ENCODE measurements at places on chromosomes 1 and 21. TPM values are rescaled to one million over a fixed set of nuclear protein-coding genes. Genes with fewer than 3 reads are reported as not detected.

DNA sequence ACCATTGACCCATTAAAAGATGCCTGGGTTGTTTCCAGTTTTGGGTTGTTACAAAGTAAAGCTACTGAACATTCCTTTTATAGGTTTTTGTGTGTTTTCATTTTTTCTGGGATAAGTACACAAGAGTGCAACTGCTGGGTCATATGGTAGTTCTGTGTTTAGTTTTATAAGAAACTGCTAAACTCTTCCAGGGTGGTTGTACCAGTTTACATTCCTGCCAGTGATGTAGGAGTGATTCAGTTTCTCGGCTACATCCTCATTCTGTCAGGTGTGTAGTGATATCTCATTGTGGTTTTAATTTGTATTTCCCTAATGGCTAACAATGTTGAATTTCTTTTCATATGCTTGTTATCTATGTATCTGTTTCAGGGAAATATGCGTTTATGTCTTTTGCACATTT lies 58.5 kb upstream of the DNAJC6 start:
- DNase-seq: no peak

- DNase-seq: no peak
Measured at GRCh38 chr21:41326414-41327080, 9.9 kb downstream of the FAM3B start.

DNA sequence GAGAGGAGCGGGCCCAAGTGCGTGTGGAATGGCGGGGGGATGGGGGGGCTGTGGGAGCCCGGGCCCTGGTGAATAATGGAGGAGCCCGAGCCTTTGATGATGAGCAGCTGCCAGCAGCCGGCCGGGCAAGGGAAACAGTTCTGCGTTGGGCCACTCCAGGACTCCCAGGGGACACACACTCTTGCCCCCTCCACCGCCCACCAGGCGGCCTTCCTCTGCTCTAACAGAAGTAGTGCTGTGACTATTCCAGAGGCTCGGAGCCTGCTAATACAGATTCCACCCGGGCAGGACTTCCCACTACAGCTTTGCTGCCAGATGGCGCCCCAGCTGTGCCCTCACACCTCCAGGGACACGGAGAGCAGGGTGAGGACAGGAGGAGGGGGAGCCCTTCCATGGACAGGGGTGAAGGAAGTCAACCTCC lies 48.2 kb upstream of the LRP8 start:
- no peak for DNase-seq

DNA sequence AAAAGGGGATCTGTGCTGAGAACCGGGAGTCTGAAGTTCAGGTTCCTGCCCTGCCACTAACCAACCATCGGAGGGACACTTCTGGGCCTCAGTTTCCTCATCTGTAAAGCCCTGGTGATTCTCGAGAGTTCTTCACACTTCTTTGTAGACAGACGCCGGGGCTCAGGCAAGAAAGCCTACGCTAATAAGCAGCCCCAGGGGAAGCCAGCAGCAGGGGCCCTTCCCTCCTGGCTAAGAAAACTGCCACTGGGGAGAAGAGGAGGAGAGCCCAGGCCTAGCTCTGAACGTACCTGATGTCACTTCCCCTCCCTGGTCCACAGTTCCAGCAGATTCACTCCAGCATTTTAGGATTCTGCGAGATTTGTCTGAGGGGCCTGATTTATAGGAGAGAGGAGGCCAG lies 76.0 kb downstream of the CAMK2N1 start:
- DNase-seq: no peak

GRCh38 chr21:25907573-25908275 lies 173.0 kb downstream of the GABPA start:
- DNase-seq: no peak

DNA sequence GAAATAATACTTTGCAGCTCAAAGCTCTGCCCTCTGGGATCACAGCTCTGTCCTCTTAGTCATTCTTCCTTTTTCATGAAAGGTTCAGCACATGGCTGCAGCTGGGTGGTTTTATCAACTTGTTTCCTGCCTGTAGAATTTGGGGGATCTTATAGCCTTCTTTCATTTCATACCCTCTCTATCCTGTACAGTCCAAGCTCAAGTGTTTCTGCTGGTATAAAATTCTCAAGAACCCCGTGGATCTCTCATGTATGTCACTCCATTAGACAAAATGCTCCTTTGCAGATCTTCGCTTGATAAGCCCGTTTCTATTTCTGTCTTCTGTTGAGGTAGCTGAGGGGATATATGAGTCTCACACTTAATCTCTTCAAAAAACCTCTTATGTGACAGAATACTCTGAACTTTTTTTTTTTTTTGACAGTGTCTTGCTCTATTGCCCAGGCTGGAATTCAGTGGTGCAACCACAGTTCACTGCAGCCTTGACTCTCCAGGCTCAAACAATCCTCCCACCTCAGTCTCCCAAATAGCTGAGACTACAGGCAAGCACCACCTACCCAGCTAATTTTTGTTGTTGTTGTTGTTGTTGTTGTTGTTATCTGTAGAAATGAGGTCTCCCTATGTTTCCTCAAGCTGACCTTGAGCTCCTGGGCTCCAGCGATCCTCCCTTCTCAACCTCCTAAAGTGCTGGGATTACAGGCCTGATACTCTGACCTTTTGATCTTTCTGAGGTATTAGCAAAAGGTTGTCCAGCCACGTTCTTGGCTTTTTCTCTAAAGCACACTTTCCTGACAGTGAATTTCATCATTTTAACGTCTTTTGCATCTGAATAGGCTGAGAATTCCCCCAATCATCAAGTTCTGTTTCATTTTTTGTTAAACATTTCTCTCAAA lies 24.6 kb upstream of the COL9A2 start:
- no peak for DNase-seq

GRCh38 chr21:31538816-31539215 lies 120.7 kb upstream of the SOD1 start:
- DNase-seq: no peak

GRCh38 chr1:71572038-71572437 lies 491.2 kb upstream of the ZRANB2 start:
- peak; percentile 15 for DNase-seq

- DNase-seq: no peak
Measured at GRCh38 chr1:29563571-29563970, 327.2 kb downstream of the PTPRU start.

GRCh38 chr1:118132000-118132399 lies 53.0 kb downstream of the SPAG17 start:
- DNase-seq: no peak

The ARTN gene
- 14.1 TPM for total RNA-seq

The FCER1A gene
- not detected for total RNA-seq

The KRTAP10-4 gene
- total RNA-seq: not detected

Measured in epithelial cell of proximal tubule (primary cell).